ENCODE measurements at places on chromosomes 1 and 21. TPM values are rescaled to one million over a fixed set of nuclear protein-coding genes. Genes with fewer than 3 reads are reported as not detected.

DNA sequence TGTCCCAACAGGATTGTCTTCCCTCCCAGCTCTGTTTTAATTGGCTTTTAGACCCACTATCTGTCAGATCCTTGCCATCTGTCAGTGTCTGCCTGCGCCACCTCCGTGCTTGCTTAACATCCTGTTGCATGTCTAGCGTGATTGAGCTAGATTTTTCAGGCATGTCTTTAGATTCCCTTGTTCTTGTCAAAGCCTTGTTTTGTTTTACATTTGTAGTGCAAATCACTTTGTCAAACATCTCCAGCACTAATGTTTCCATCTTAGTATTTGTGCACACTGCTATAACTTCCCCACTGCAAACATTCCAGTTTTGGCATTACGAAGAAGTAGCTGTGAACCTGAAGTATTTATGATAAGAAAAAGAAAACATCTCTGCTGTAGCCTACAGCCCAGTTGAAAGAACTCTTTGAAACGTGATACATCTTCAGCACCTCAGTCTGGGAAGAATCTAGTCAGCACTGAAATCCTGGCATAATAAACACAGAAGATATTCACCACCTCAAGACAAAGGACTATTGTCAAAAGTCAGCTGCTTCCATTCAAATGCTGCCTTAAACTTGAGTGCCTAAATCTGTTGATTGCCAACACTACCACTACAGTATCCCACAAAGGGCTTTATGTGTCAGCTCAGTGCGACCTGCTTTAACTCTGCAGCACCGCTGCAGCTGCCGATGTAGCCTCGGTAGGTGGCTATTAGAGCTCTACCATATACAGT is 105.0 kb downstream of the FNBP1L start:
- DNase-seq, result no peak

- DNase-seq, result no peak
These were observed 51.0 kb downstream of the XCL1 start for GRCh38 chr1:168627370-168627769.

GRCh38 chr1:42240966-42241755 is 76.6 kb upstream of the GUCA2A start:
- no peak for DNase-seq

DNA sequence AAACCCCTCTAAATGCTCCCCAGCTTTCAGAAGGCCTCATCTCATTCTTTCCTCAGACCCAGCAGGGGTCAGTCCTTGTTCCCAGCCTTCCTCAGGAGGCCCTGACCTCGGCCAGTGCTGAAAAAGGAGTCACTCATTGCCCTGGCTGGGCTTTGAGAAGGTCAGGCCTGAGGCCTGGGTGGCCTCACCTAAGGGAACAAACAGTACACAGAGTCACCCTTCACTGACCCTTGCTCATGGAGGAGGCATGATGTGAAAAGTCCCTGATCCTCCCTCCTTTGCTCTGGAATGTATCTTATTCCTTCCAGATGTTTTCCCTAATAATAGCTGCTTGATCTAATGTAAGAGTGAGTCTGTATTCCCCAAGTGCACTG is 117.7 kb upstream of the SLC44A3 start:
- DNase-seq, result no peak

GRCh38 chr1:206916000-206916709 is 5.6 kb downstream of the FCMR start:
- DNase-seq, result no peak

DNA sequence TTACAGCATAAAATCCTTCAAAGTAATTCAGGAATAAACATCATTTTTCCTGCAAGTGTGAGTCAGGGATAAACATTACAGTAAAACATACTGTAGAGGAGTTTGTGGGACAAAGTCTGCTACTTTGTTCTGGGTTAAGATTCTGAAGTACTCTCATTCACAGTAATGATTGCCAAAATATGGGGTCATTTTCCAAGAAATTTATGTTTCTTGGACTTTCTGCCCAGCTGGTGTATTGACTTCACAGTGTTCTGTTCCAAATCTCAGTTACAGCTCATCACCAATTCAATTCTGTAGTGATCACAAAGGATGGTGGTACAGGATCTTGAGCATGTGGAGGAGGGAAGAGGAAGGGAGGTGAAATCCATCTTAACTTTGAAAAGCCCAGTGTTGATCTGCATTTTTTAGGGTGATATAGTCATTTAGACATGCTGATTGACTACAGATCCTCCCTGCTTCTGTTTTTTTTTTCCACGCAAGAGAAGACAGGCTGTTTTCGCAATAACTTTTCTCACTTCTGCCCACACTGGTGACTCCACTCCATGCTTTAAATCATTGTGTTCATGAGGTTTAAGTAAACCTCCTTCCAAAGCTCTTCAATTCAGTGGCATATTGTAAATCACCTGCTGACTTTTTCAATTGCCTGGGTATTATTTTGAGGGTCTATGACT is 60.4 kb upstream of the C1orf53 start:
- no peak for DNase-seq

GRCh38 chr1:66526036-66526435 is 7.9 kb upstream of the SGIP1 start:
- no peak for DNase-seq

DNA sequence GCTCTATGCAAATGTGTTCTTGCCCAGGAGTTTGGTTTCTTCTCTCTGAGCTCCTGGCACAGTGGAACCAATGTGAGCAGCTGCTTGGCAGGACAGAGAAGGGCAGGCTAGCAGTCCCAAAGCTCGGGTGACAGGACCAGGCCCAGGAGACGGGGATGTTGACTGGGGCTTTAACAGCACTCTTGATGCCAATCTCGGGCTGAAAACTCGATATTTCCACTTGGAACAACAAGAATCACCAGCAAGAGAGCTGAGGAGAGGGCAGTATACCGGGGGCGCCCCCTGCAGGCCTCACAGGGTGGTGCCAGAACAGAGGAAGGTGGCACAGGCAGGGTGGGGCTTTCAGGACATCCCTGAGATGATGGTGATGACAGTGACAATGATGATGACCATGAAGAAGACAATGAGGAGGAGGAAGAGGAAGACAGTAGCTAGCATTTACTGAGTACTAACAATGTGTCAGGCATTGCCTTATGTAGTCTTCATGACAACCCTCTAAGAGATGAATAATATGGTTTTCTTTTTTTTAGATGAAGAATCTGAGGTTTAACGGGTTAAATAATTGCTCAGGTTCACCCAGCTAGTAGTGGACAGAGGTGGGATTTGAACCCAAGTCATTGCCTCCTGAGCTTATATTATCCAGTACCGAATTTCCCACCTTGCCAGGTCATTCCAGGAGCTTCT is 2.7 kb upstream of the KCNJ9 start:
- peak; percentile 71 for DNase-seq

- DNase-seq, result no peak
These were observed 7.5 kb downstream of the RNF223 start for GRCh38 chr1:1066403-1067283.

- no peak for DNase-seq
These were observed 116.3 kb upstream of the HNRNPU start for GRCh38 chr1:244980605-244981004.

DNA sequence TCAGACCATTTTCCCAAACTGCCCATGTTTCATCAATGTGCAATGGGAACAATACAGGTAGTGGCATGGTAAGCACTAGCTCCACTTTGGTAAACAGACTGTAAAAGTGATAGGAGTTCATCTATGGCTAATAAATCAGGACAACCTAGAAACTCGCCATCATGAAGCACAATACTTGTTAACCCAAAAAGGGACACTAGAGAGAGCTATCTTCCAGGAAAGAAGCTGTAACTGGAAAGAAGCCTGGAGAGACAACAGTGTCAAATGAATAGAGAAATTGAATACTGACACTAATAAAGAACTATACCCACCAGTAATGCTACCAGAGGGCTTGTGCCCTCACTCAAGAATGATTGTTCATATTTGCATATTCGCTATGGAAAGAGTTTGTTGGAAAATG is 164.7 kb upstream of the RGS18 start:
- DNase-seq, result no peak

DNA sequence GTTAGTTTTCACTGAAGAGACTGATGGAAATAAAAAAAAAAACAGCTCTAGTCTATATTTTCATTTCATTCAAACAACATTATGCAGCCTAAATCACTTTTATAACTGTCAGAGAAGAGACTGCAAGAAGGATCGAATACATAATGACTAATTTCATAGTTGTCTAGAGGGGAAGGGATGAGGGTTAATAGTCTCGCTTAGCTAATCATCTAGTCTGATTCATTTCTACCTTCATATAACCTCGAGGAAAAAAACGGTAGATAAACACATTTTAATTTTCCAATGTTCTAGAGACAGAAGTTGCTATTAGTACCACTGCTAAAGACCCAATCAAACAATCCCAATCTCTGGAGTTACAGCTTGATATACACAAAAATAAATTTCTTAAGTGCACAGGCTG is 3.5 kb downstream of the FUBP1 start:
- DNase-seq, result no peak

GRCh38 chr1:241048622-241049021 is 308.4 kb downstream of the RGS7 start:
- DNase-seq, result no peak

DNA sequence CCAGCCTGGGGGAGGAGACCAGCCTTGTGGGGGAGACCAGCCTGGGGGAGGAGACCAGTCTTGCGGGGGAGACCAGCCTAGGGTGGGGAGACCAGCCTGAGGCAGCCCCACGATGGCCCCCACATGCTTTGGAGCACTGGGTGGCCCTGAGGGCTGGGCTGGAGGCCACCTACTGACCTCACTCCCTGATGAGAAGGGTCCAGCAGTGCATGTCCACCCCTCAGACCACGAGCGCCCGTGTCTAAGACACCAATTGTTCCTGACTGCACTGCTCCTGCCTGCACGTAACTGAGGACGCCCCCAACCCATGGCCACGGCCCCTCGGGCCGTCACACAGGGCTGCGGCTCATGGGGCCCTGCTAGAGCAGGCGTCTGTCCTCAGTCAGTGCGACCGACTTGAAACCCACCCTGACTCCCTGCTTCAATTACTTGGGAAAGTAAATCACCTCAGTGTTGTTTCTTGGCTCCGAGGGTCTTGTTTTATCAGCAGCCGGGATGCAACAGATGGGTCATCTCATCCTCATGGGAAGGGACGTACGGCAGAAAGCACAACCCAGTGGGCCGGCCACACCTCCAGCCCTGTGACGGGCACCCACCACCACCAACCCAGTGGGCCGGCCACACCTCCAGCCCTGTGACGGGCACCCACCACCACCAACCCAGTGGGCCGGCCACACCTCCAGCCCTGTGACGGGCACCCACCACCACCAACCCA is at the start of gene SPATC1L:
TSS of gene SPATC1L (minus strand) at position 550 of the 715 bp plus-strand sequence. CDS start 1,643 bp downstream, outside the sequence.
- peak; percentile 56 for DNase-seq

- peak; percentile 73 for DNase-seq
These were observed 12.9 kb downstream of the CAMK2N1 start for GRCh38 chr1:20472860-20473711.

DNA sequence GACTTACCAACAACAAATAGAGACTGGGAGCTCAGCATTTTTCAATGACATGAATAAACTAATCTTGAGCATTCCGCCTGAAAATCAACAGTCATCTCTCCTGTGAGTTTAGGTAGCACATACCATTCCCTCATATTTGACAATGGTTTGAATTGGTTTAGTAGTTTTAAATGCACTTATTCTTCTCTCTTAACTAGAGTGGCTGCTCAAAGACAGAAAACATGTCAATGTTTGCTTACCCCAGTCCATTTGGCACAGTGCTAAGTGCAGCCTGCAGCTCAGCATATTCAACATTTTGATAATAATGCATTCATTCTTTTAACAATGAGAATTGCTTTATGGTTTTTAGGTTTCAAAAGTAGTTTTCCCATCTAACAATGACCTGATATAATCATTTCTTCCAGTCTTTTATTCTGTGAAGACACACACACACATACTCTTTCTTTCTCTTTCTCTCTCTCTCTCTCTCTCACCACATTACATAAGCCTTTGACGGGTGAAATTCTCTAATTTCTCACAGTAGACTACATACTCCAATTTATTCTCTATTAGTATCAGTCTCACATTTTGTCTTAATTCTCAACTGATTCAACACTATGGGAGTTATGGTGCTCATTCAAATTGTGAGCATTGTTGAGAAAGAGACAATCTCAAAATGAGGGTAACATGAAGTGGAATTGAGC is 432.3 kb downstream of the LRRIQ3 start:
- DNase-seq, result no peak

GRCh38 chr1:237976331-237976730 is 85.6 kb upstream of the ZP4 start:
- no peak for DNase-seq

Gene ADAM30
- total RNA-seq, result not detected

Gene PLA2G2C
- total RNA-seq, result 1.0 TPM

Gene RIMKLA
- total RNA-seq, result 0.27 TPM

Gene RHD
- not detected for total RNA-seq

Gene HFM1
- not detected for total RNA-seq

Gene HPDL
- total RNA-seq, result 0.88 TPM

Gene ADSS2
- total RNA-seq, result 27.1 TPM

Gene TMOD4
- not detected for total RNA-seq

Gene IFNGR2
- total RNA-seq, result 53.7 TPM

Gene POU3F1
- not detected for total RNA-seq

Gene KRTAP19-3
- not detected for total RNA-seq

Gene NUP210L
- total RNA-seq, result 0.18 TPM

Gene OLFM3
- total RNA-seq, result not detected

Data from Peyer's patch (tissue), 4 donors.